Activated T-helper 1 cell treated with anti-CD3 and anti-CD28 coated beads, Interleukin-2, amount 50 U/mL, for 16 hours (primary cell): ENCODE measurements at places on chromosomes 3 and 15.

GRCh38 chr3:177419904-177420601, 222.8 kb upstream of the TBL1XR1 start:
- DNase-seq = no peak

GRCh38 chr3:143380449-143380848, 260.9 kb downstream of the CHST2 start:
- DNase-seq = no peak

DNA sequence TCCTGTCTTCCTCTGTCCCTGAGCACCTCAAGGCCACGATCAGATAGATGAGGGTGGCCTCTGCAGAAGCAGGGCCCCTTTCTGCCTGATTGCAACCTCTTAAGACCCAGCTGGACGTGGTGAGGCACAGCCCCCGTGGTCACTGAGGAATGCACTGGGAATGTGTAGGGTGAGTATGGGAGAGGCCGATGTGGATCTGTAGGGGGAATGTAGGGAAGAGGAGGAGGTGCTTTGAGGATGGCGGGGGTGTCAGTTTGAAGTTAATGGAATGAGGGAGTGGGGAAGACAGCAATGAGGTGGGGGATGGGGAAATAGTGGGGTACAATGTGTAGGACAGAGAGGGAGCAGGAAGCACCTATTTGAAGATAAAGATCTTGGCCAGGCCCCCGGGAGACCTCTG, 785 bp upstream of the IQCF5 start:
- no peak for DNase-seq

DNA sequence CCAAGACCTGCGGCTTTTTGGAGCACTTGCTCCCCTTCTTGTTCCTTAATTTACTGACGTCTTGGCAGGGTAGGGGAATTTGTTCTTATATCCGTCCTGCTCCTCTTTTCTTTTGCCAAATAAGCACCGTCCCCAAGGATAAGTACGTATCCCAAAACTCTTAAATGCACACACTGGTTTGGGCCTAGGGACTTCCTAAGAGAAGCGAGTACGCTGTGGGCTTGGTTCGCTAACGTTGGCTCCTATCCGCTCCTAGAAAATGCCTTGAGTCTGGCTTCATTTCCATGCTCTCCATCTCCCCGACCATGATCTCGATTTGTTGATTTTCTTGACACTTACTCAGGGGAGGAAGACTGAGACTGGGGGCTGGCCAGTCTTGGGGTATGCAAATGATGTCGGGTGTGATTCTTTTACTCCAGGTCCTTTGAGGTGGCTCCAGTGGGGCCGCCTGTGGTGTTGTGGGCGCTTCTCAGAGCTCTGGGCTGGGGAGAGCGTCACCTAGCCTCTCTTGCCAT, 1.3 kb downstream of the MYRIP start:
- no peak for DNase-seq

- no peak for DNase-seq
These were observed 250.7 kb upstream of the TBL1XR1 start for GRCh38 chr3:177447938-177448337.

- DNase-seq = no peak
These were observed 334.4 kb upstream of the THRB start for GRCh38 chr3:24829011-24829581.

GRCh38 chr15:48337607-48338006, 6.4 kb downstream of the DUT start:
- no peak for DNase-seq

GRCh38 chr3:139297588-139298311, 46.1 kb upstream of the MRPS22 start:
- no peak for DNase-seq

DNA sequence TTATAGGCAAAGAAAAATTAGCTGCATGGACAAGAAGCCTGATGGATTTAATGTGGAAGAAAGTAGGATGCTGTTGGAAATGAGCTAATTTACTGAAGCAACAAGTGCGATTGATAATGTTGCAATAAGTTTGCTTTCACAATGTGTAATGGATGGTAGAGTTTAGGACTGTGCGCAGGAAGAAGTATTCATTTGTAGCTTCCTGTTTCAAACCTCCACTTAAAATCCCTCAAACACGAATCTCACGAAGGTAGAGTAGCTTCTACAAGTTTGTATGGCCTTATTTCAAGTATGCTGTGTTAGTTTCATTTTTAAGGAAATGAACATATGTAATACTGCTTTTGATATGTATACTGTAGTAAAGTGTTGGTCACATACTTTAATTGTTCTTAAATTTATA, 42.3 kb downstream of the KCNH8 start:
- DNase-seq = no peak

DNA sequence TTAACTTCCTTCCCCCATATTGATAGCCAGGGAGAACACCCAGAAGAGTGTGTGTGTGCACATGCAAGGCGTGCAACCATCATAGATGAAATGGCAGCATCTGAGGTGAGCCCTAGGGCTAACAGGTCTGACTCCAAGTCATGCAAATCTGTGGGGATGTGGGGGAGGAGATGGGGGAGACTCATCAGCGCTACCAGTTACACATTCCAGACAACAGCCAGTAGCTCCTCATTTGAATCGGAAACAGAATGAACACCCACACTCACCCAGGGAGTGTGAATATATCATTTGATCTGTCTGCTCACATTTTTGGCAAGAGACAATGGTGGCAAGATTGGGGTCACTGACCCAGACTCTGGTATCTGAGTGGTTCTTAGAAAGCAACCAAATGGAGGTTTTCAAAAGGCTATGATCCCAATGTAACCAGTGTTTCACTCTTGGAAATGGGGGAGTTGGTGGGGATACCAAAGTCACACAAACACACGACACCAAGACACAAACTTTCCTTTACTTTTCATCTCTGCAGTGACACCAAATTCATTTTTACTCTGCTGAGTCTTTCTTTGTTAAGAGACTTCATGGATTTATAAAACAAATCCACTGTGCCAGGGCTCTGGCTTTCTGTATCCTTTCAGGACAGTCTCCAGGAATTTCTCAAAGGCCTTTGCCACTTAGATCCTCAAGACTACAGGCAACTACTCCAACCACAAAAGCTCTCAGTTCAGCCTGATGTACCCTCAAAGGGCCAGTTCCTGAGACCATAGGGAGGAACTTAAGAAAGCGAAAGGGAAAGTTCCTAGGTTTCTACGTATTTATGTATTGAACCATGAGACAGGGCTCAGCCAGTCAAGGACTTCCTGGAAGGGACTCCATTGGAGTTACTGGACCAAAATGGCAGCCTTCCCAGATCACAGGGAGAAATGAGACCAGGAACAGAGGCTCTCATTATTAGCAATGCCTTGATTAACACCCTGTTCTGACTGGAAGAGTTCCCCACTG, 2.2 kb downstream of the CDCP1 start:
- DNase-seq = no peak

GRCh38 chr15:56906766-56907165, 11.7 kb upstream of the TCF12 start:
- DNase-seq = no peak

- DNase-seq = peak; percentile 9
These were observed 722.9 kb upstream of the CFAP20DC start for GRCh38 chr3:59772416-59773408.

GRCh38 chr15:75109736-75110130, 86.3 kb downstream of the PPCDC start:
- DNase-seq = no peak

GRCh38 chr3:178422406-178422805, 113.8 kb upstream of the KCNMB2 start:
- no peak for DNase-seq

DNA sequence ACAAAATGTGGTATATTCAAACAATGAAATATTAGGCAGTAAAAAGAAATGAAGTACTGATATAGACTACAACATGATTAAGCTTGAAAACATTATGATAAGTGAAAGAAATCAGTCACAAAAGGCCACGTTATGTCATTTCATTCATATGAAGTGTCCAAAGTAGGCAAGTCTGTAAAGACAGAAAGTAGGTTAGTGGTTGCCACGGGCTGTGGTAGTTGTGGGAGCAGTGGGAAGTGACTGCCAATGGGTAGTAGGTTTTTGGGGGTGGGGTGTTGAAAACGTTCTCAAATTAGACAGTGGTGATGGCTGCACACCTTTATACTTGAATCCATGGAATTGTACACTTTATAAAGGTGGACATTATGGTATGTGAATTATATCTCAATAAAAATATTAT, 12.1 kb downstream of the GALNT15 start:
- no peak for DNase-seq

- no peak for DNase-seq
These were observed 5.8 kb downstream of the TTC21A start for GRCh38 chr3:39113291-39113690.

DNA sequence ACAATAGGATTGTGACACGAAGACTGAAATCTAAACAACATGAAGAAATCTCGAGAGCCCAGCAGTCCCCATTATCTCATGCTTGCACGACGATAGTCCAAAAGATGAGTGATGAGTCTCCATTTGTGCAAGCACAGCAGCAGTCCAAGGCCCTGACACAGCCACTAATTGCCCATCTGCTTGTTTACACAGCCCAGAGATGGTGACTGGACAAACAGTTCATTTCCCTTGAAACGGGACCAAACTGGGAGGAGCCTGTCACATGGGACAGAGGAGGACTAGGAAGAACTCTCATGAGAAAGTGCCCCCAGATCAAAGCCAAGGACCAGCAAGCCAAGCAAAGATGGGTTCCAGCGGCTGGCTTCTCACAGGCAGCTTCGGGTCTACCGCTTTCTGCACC, 121.0 kb downstream of the GREM1 start:
- no peak for DNase-seq

DNA sequence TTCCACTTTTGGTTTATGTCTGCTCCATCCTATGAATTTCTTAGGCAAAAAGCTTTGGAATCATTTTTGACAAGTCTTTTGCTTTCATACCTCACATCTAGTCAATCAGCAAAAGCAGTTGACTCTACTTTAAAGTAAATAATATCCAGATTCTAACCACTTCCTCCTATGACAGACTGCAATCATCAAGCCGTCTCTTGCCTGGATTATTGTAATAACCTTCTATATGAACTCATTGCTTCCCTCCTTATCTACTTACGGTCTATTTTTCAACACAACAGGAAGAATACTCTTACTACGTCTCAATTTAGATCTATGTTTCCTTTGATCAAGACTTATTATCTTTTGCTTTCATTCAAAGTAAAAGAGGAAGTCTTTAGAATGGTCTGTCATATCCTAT, 20.7 kb downstream of the CLDN1 start:
- DNase-seq = no peak

- DNase-seq = no peak
These were observed 157.5 kb downstream of the MEGF11 start for GRCh38 chr15:66095871-66096687.

DNA sequence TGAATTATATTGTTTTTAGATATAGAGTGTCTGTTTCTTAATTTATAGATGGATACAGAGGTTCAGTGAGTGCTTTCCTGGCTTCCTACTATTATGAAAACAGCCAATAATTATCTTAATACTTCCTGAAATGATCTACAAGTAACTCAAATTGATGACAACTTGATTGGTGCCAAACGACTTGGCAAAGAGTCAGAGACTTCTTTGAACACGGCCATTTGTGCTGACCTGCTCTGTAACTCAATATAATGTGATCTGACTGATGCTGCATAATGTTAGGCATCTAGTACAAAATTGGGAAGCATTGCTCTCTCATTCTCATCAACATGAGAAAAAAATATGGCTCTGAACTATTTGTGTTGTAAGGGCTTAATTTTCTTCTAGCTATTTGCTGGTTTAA, 193.9 kb downstream of the DIPK2A start:
- no peak for DNase-seq

DNA sequence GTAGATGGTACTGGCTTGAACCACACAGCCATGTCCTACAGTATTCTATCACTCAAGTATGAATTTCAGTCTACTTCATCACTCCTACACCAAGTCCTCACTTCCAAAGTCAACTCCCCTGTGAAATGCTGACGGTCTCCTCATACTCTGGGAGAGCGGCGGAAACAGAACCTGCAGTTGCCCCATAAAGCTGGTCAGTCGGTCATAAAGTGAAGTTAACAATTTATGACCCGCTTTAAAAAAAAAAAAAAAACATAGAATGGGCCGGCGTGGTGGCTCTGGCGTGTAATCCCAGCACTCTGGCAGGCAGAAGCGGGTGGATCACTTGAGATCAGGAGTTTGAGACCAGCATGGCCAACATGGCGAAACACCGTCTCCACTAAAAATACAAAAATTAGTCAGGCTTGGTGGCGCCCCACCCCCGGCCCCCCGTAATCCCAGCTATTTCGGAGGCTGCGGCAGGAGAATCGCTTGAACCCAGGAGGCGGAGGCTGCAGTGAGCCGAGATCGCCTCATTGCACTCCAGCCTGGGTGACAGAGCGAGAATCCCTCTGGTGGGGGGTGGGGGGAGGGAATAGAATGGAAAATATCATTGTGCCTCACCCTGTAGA, 2.1 kb downstream of the TRANK1 start:
- no peak for DNase-seq

DNA sequence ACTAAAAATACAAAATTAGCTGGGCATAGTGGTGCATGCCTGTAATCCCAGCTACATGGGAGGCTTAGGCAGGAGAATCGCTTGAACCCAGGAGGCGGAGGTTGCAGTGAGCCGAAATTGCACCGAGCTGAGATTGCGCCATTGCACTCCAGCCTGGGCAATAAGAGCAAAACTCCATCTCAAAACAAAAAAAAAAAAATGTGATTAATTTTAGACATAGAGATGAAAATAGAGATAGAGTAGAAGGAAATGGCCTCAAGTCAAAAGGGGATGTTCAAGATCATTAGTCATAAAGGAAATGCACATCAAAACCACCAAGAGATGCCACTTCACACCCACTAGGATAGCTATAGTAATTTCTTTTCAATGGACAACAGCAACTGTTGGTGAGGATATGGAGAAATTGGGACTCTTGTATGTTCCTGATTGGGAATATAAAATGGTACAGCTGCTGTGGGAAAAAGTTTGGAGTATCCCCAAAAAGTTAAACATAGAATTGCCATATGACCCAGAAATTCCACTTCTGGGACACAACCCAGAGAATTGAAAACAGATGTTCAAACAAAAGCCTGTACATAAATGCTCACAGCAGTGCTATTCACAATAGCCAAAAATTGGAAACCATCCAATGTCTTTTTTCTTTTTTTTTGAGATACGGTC, 55.4 kb downstream of the ABHD2 start:
- no peak for DNase-seq

DNA sequence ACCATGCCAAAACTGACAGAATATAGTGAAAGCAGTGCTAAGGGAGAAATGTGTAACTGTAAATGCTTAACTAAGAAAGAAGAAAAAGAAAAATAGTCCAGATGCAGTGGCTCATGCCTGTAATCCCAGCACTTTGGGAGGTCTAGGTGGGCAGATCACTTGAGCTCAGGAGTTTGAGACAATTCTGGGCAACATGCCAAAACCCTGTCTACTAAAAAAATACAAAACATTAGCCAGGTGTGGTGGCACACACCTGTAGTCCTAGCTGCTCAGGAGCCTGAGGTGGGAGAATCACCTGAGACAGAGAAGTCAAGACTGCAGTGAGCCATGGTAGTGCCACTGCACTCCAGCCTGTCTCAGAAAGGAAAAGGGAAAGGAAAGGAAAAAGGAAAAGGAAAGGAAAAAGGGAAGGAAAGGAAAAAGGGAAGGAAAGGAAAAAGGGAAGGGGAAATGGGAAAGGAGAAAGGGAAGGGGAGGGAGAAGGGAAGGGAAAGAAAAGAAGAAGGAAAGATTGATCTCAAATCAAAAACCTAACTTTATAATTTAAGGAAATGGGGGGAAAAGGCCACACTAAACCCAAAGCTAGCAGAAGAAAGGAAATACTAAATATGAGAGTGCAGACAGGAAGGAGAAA, 20.3 kb downstream of the C3orf33 start:
- no peak for DNase-seq
